ENCODE measurements at places on chromosomes 11 and 22.

DNA sequence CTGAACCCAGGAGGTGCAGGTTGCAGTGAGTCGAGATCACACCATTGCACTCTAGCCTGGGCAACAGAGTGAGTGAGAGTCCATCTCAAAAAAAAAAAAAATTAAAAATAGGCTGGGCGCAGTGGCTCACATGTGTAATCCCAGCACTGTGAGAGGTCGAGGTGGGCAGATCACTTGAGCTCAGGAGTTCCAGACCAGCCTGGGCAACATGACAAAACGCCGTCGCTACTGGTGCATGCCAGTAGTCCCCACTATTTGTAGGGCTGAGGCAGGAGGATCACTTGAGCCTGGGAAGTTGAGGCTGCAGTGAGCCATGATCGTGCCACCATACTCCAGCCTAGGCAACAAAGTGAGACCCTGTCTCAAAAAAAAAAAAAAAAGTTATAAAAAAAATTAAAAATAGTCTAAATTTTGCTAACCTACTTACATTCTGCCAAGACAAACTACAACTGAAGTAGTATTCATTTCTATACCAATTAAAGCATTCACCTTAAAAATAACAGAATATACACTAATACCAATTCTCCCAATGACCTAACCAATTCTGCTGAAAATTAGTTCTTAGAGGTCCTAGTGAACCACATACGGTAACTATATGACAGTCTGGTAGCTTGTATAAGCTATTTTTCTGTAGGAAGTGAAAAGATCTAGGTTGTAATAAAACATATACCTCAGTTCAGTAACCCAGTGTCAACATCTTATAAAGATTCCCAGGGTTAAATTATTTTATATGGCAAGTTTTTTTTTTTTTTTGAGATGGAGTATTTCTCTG, 7.1 kb downstream of the DDX6 start:
- no peak for DNase-seq

GRCh38 chr22:26045051-26045450, 124.2 kb upstream of the SEZ6L start:
- DNase-seq, result no peak

DNA sequence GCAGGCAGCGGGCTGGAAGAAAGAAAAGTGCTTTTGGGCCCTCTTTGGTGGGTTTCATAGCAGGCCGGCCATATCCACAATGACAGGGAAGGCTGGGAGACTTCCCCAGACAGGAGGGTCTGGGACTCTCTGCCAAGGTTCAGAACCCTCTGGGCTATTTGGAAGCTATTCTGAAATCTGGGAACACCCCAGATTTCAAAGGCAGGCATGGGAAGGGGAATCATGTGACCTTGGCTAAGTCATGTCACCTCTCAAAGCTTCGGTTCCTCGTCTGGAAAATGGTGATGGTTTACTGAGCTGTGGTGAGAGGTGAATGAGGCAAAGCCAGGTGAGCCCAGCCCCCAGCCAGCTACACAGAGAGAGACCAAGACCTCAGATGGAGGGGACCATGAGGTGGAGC, 4.6 kb downstream of the CASTOR1 start:
- DNase-seq, result no peak

DNA sequence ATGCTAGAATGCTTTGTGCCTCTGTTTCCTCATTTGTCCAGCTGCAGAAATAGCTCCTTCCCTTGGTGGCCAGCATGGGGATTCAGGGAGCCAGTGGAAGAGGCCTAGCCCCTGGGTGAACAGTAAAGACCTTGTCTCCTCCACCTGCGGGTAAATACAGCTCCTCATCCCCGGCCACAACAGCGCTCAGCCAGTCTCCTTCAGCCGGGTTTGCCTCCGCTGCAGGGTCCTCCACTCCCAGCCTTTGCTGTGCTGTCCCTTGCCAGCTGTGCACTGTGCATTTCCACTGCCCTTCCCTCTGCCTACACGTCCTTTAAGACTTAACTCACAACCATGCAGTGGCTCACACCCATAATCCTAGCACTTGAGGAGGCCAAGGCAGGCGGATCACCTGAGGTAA, 1.5 kb upstream of the CDC42EP1 start:
- DNase-seq, result no peak

GRCh38 chr11:86495351-86495750, 120.7 kb downstream of the CCDC81 start:
- no peak for DNase-seq

GRCh38 chr11:68666849-68667248, 17.5 kb upstream of the GAL start:
- no peak for DNase-seq

DNA sequence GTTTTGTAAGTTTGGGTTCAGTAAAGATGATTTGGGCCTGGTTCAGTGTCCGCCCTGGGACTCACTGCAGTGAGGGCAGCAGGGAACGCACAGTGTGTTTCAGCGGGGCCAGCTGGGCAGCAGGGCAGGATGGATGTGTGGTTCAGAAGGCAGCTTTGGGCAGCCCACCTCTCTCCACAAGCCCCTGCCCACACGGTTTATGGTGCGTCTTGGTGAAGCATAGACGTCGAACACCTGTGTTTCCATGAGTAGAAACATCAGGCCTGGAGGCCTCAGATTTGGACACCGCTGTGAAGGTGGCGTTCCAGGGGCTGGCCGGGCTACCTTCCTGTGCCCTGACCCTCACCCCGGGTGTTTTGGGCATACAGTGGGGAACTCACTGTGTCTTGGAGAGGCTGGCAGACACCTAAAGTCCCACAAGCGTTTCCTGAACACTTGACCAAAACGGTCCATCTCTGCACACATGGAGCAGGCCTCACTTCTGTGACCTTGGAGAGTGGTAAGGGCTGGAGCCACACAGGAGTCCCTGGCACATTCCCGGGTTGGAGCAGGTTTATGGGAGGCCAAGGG, 59.0 kb downstream of the ST14 start:
- no peak for DNase-seq

GRCh38 chr22:49365191-49365837, 462.4 kb downstream of the BRD1 start:
- no peak for DNase-seq

- DNase-seq, result no peak
Measured at GRCh38 chr11:62922653-62923431, 1.7 kb upstream of the CHRM1 start.
